Small intestine (tissue), 16 donors: ENCODE measurements at places on chromosomes 13 and 19. TPM values are rescaled to one million over a fixed set of nuclear protein-coding genes. Genes with fewer than 3 reads are reported as not detected.

DNA sequence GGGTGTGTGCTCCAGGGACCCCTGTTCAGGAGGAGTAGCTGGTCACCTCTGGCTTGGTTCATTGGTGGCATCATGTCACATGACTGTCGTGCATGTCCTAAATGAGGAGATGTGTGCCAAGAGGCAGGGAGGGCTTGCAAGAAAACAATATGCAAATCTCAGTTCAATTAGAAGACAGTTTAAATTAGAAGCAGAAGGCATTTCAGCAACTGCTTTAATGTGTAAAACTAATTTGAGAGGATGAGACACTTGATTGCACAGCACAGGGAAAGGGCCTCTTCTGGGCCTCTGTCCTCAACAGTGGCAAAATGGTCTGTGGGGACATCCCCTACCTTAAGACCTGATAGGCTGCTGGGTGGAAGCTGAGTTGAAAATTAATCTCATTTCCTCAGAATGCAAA, 54.6 kb downstream of the SPATA13 start:
- DNase-seq: no peak

- DNase-seq: no peak
Observed at GRCh38 chr13:20980430-20980829, 77.9 kb upstream of the XPO4 start.

DNA sequence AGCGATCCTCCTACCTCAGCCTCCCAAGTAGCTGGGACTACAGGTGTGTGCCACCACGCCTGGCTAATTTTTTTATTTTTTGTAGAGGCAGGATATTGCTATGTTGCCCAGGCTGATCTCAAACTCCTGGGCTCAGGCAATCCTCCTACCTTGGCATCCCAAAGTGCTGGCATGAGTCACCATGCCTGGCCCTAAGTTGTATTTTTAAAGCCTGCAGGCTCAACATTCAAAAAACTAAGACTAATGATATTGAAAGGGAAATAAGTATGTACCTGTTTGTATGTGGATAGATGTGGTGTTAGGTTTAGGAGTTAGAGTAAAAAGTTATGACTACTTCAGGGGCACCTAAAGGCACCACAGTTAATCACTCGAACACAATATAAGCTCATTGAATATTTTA, 5.4 kb upstream of the IPO5 start:
- no peak for DNase-seq

The ZNF154 gene
- 0.27 TPM for polyA plus RNA-seq
